ENCODE measurements at places on chromosomes 5 and 9.
A peak's percentile ranks its signal among the peaks of the same experiment; 100 is the strongest.

- no peak for DNase-seq
Measured at GRCh38 chr5:151718646-151719045, 31.9 kb upstream of the SPARC start.

DNA sequence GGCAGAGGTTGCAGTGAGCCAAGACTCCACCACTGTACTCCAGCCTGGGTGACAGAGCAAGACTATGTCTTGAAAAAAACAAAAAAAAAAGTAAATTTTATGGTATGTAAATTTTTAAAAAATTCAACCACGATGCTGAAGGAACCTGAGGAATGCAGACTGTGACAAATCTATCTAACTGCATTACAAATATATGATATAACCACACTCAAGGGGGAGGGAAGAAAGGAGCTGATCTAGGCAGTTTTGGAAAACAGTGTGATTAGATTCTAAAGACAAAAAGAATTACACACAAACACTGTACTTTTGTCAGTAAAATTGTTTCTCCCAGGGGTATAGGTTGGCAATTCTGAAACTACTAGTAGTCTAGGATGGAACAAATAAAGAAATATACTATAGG is 17.0 kb downstream of the LARS1 start:
- DNase-seq = no peak

GRCh38 chr5:82777106-82777505 is 300.1 kb downstream of the TMEM167A start:
- no peak for DNase-seq

DNA sequence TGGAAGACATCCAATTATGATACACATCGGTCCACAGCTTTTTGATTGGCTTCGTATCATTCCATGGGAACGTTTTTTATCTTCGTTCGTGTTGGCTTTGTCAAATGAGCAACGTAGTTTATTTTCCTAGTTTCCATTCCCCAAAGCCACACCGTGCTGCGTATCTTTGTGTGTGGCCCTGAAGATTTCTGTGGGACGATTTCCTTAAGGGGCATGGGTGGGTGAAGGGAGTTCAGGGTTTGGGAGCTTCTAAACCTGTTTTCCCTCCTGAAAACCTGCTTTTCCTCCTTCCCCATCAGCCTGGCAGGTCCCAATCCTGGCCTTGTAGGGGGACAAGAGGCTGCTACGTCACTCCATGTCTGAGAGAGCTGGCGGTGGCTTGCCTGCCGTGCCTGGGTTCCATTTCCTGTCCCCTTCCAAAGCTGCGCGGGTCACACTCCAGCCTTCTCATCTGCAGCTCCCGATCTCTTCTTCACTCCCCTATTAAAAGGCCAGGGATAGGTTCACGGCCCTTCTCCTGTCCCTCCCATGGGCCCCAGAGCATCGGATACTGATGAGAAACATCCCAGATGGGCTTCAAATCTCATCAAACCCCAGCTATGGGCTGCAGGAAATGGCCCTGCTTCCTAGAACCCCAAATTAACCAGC is 23.5 kb upstream of the ASS1 start:
- no peak for DNase-seq

- no peak for DNase-seq
Measured at GRCh38 chr5:108661590-108662219, 86.0 kb upstream of the FER start.

GRCh38 chr5:33631786-33632185 is 191.0 kb downstream of the TARS1 start:
- DNase-seq = no peak

DNA sequence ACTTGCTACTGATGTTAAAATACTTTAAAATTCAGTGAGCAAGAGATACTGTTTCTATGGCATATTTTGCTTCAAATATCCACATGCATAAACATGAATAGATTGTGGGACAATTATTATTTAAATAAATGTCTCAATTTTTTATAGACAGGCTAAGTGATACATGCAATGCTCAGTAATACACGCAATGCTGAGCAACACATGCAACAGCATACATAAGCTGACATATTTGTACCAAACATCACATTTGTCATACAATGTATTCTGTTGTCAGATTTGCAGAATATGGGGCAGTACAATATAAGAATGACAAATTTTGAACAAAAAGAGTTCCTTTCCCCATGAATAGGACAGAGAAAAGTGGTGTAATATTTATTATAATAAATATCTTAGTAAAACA is 155.5 kb downstream of the PDE4D start:
- no peak for DNase-seq

- DNase-seq = no peak
Measured at GRCh38 chr5:142080248-142080647, 28.3 kb upstream of the NDFIP1 start.

- no peak for DNase-seq
Measured at GRCh38 chr9:77161966-77162365, 15.4 kb upstream of the VPS13A start.

- DNase-seq = peak; percentile 43
Measured at GRCh38 chr5:115494570-115495289, 49.8 kb downstream of the FEM1C start.

DNA sequence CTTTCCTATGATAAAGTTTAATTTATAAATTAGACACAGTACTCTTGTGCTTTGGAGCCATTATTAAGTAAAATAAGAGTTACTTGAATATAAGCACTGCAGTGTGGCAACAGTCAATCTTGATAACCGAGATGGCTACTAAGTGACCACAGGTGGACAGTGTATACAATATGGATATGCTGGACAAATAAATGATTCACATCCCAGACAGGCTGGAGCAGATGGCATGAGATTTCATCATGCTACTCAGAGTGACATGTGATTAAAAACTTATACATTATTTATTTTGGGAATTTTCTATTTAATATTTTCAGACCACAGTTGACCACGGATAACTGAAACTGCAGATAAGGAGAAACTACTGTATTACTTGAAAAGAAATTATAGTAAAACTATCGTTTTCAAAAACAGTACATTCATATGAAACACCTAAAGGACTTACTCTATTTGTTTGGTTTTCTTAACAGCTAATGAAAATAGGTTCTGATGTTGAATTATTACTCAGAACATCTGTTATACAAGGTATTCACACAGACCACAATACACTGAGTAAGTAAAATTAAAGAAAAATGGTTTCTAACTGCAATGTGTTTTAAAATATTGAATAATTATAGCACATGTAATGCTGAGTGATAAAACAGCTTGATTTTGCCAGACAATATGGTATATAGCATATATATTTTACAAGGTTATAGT is 16.0 kb downstream of the LYRM7 start:
- no peak for DNase-seq

All from retinal pigment epithelial cell (primary cell).